ENCODE measurements at places on chromosomes 11 and 22. TPM values are rescaled to one million over a fixed set of nuclear protein-coding genes. Genes with fewer than 3 reads are reported as not detected.

MMP12 gene
- total RNA-seq: not detected

GRCh38 chr11:62728171-62728988 is at the start of gene TTC9C:
TSS of gene TTC9C (plus strand) at chr11:62728486. CDS start at chr11:62728849, 363 bp downstream.
- DNase-seq: peak; percentile 75

GRCh38 chr11:15308840-15309239 is 194.1 kb downstream of the INSC start:
- DNase-seq: no peak

- DNase-seq: peak; percentile 18
These were observed 148.5 kb downstream of the GRIK4 start for GRCh38 chr11:120660024-120660565.

- no peak for DNase-seq
These were observed at the start of gene OR10V1 for GRCh38 chr11:59713745-59714144. TSS of gene OR10V1 (minus strand) at chr11:59713845. CDS start at chr11:59713845, 0 bp downstream.

- no peak for DNase-seq
These were observed 17.8 kb upstream of the POLD3 start for GRCh38 chr11:74574563-74574962.

DNA sequence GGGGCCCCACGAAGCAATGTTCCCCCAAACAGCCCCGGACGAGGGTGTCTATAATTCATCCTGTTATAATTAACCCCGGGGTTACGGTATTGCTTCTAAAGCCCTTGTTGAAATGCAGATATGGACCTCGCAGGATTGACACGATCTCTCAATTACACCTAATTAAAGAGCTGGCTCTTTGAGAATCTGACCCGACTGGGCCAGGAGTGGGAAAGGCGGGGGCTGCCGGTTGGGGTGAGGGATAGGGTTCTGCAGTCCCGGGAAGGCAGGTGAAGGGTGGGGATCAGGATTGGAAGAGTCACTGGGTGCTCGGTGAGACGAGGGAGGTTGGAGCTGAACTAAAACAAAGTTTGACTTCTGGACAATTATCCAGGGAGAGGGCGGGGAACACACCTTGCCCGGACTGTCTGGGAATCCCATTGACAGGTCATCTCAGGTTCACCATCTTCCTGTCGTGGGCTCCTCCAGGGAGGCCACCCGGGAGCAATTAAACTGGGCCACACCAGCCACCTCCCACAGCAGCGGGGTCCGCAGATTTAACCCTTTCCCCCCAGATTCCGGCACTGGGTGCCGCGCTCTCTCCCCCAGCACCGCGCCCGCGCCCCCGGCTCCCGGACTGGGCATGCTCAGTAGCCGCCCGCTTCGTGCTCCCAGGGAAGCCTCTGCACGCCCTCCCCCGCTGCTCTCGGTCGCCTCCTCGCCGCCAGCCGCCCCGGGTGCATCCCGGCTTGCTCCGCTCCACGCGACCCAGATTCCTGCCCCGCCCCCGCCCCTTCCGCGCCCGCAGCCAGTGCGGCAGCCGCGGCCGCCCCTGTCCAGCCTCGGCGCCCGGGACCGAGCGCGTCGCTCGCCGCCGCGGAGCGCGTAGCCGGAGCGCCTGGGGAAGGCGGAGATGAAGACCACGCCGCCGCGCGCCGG is at the start of gene ELMOD1:
Gene ELMOD1 (plus strand): TSS at position 688 of the 918 bp plus-strand sequence. CDS start 27,043 bp downstream, outside the sequence.
- DNase-seq: no peak

FAM180B gene
- 0.20 TPM for total RNA-seq

GRCh38 chr22:44428941-44429830 is 68.8 kb downstream of the RTL6 start:
- no peak for DNase-seq

EED gene
- 33.6 TPM for total RNA-seq

DNA sequence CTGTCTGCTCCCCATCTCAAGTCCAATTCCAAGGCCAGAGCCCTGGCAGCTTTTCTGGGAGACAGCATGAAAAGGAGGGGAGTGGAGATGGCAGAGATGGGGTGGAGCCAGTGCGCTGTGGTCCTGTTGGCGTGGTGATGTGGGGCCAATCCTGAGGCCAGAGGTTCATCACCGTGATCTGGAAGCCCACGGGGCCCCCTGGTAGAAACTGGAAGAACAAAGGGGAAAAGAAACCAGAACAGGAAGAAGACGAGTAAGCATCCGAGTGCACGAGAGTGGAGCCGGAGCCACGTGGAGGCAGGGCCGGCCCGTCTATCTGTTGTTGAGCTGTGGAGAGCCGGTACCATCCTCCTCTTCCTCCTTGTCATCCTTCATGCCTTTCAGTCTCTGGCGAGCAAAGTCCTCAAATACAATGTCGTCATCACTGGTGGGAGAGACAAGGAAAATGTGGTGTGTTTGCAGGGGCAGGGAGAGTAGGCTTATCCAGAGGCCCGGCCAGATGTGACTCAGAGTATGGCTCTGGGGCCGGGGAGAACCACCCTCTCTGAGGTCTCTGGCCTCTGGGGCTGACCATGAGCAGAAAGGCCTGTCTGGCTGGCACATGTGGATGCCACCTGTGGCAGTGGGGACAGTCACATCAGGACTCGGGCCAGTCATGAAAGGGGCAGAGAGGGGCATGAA is 25.4 kb downstream of the TPBGL start:
- no peak for DNase-seq

- no peak for DNase-seq
These were observed 33.7 kb downstream of the PICALM start for GRCh38 chr11:86035164-86035563.

DNA sequence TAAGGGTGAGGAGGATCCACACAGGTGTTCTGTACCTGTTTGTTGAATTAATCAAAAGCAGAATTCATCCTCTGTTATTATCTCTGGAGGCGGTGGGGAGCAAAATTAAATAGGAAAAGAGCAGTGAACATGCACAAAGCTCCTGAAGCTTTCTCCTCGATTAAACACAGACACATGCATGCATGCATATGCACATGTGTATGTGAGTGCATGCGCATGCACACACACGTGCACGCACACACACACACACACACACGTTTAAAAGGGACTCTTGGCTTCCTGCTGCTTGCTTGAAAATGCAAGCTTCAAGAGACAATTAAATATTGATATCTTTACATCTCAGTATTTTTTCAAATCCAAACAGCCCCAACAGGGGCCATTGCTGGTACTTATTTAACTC is 462.1 kb downstream of the BUD13 start:
- DNase-seq: no peak

OR8G1 gene
- not detected for total RNA-seq

HBE1 gene
- total RNA-seq: 3.1 TPM

- no peak for DNase-seq
These were observed 28.6 kb downstream of the RAB30 start for GRCh38 chr11:83042964-83043711.
